ENCODE measurements at places on chromosomes 4 and X.

GRCh38 chrX:49809891-49810632, 19.0 kb upstream of the PAGE4 start:
- no peak for DNase-seq

DNA sequence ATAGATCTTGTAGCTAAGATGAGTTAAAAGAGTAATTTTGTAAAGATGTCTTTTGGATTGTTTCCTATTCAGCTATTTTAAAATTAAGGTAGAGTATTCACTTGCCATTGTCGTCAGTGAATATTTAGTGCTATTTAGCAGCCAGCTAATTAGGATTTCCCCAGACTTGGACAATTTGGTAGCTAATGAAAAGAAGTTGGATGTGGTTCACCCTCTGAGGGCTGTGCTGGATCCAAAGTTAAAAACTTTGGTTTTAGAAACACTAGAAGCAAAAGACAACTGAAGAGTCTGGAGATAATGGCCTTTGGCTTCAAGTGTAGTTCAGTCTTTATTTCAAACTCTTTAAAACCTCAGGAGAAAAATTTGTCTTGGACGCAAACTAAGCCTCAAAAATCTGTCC, 41.3 kb downstream of the ATG4A start:
- DNase-seq, result no peak

DNA sequence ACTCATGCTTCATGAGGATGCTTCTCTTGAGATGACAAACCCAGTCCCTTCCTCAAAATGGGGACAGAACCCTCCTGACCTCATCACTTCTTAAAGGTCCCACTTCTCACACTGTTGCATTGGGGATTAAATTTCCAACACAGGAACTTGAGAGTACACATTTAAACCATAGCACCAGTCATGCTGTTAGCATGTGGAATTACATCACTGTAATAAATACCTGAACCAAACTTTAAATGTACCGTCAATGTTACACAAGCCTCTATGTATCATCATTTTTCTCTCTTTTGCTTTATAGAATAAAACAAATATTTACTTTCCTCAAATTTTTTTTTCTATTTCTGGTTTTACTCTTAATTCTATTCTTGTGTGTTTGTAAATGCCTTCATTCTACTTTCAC, 448.2 kb downstream of the CCSER1 start:
- DNase-seq, result no peak

DNA sequence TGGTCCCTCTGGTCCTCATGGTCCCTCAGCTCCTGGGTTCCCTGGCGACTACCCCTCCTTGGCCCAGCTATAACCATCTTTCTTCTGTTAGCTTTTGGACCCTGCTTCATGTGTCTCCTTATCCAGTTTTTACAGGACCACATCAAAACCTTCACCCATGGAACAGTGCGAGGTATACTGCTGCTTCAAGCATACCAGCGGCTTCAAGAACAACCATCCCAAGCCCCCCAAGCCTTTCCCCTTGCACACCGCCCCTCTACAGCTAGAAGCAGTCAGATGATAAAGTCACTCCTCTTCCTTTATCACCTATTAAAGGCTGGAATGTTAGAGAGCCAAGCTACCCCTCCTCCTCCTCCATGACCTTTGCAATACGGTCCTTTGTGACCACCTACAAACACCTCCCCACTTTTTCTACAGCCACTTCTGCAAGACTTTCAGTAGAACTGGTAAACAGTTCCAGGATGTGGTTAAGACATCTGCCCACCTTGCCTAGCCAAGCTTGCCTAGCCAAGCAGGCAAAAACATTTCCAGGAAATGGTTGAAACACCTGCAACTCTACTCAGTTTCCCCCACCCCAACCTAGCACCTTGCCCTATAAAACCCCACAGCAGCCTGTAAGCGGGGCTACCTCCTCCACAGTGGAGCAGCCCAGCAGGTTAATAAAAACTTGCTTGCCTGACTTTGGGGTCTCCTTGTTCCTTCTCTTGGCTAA, 125.7 kb downstream of the ZC4H2 start:
- DNase-seq, result no peak

- DNase-seq, result no peak
Measured at GRCh38 chr4:5052204-5052702, 973 bp downstream of the STK32B start.
